ENCODE measurements at places on chromosomes 3 and 15.

DNA sequence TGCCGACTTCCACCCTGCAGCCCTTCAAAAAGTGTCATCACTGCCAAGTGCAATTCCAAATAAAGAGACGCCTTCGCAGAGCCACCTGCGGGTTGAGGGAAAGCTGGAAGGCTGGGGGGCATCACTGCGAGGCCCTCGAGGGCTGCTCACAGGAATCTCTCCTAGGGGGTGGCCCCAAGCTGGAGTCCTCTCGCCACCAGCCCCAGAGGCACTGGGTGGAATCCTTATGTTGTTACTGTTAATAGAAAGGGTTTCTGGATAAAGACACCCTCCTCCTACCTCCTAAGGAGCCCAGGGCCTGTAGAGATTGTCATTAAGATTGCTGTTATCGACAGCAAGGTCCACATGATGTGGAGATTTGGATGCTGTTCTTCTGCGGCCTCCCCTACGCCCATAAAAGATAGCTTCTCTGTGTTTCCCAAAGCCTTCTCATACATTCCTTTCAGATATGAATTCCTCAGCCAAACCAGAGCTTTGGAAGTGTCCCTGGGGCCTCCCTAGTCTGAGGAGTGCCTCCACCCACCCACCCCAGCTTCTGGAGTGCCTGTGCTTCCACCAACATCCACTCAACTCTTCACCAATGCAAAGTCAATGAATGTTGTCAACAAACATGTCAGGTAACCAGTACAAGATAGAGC lies 512.7 kb downstream of the SHQ1 start:
- H3K36me3 ChIP-seq = no peaks in the 10 kb centered on the region
- DNase-seq = no peak
- no peaks in the 10 kb centered on the region for H3K27me3 ChIP-seq
- H3K4me1 ChIP-seq = no peaks in the 10 kb centered on the region

DNA sequence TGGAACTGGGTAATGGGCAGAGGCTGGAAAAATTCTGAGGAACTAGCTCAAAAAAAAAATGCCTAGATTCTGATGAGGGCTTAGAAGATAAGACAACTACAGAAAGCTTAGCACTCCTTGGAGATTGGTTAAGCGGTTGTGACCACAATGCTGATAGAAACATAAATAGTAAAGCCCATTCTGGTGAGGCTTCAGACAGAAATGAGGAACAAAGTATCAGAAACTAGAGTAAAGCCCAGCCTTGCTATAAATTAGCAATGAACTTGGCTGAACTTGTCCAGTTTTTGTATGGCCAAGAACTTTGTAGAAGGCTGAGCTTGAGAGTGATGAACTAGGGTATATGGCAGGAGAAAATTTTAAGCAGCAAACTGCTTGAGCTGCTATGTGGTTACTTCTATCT lies 25.4 kb downstream of the GOLGB1 start:
- DNase-seq = no peak
- no peak overlapping the region for H3K4me3 ChIP-seq
- H3K36me3 ChIP-seq = peaks cover 54% of the 10 kb centered on the region
- no peak overlapping the region for H3K27ac ChIP-seq

DNA sequence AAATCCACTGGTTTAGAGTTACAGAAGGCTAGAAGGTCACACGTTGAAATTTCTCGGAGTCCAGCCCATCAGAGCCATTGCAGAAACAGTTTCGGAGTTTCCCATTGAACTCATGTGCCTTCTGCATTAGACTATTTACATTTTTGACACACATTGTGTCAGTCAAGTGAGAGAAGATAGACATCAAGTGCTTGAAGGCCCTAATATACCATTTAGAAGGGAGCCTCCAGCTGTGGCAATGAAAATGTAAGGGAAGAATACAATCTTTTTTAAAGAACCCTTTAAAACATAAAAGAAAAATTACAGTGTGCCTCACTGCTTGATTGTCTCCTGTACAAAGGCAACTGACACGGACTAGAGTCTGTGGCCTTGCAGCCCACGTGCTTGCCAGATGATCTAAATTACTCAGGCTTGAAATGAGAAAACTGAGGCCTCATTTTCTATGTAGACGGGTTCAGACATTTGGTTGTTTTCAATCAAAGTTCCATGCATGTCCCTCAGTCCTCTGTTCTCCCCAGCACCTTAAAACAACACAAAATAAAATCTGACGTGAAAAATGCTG lies 650.5 kb downstream of the ROBO2 start:
- no peaks in the 10 kb centered on the region for H3K36me3 ChIP-seq
- DNase-seq = no peak
- H3K4me3 ChIP-seq = no peak overlapping the region

- H3K4me1 ChIP-seq = no peaks in the 10 kb centered on the region
- DNase-seq = no peak
- H3K36me3 ChIP-seq = no peaks in the 10 kb centered on the region
- no peak within 1 kb of the TSS for H3K4me3 ChIP-seq
These were observed at the start of gene MAGEL2 for GRCh38 chr15:23647421-23648370. Gene MAGEL2 (minus strand): TSS chr15:23647867. CDS start chr15:23647742, 125 bp downstream.

DNA sequence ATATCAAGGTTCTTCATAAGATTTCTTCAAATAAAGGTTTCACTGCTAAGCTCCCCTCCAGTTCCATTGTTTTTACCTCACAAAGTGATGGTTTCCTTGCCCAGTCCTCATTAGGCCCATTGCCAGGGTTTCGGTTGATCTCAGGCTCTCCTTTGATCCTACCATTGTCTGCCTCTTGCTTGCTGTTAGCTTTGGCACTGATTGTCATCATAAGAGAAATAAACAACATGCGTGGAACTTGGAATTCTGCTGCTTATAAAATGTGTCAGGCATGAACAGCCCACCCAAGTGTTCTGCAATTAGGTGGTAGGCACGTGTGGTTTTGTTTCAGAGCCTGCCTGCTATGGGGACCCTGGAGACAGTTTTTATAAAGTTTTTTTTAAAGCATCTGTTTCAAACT lies 107.6 kb upstream of the BFSP2 start:
- peaks cover 9% of the 10 kb centered on the region for H3K27me3 ChIP-seq
- DNase-seq = no peak
- H3K4me3 ChIP-seq = no peak overlapping the region
- H3K36me3 ChIP-seq = no peaks in the 10 kb centered on the region

- no peaks in the 10 kb centered on the region for H3K27me3 ChIP-seq
- H3K4me3 ChIP-seq = no peak overlapping the region
- no peak overlapping the region for H3K27ac ChIP-seq
- peaks cover 22% of the 10 kb centered on the region for H3K36me3 ChIP-seq
These were observed 5.6 kb downstream of the MKRN2 start for GRCh38 chr3:12562451-12562850.

DNA sequence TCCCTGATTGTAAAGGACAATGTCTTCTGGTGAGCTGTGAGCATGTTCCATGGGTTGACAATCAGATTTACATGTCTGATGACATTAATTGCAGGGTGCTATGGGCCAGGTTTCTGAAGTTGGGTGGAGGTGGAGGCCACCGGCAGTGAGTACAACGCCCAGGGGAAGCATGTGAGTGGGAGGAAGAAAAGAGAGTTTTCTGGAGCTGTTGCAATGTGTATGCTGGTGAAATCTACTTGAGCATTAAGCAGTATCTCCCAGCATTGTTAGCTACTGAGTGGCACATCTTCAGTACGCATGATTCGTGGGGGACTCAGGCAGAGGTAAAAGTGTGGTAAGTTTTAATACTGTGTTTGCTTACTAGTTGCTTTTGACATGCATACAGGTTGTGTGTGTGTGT lies 26.6 kb downstream of the TMEM45A start:
- no peak overlapping the region for H3K27ac ChIP-seq
- no peaks in the 10 kb centered on the region for H3K27me3 ChIP-seq
- no peaks in the 10 kb centered on the region for H3K4me1 ChIP-seq

GRCh38 chr15:97567411-97567810 lies 393.1 kb upstream of the ARRDC4 start:
- no peak for DNase-seq
- H3K27ac ChIP-seq = no peak overlapping the region
- no peaks in the 10 kb centered on the region for H3K27me3 ChIP-seq
- H3K4me1 ChIP-seq = no peaks in the 10 kb centered on the region
- H3K36me3 ChIP-seq = no peaks in the 10 kb centered on the region
- H3K4me3 ChIP-seq = no peak overlapping the region

- H3K27ac ChIP-seq = no peak within 1 kb of the TSS
- H3K36me3 ChIP-seq = no peaks in the 10 kb centered on the region
- peak within 1 kb of the TSS; percentile 59 for H3K4me3 ChIP-seq
- H3K27me3 ChIP-seq = peaks cover 1% of the 10 kb centered on the region
- peak; percentile 61 for DNase-seq
- H3K4me1 ChIP-seq = peaks cover 28% of the 10 kb centered on the region
These were observed at the start of gene PLCD1 for GRCh38 chr3:38029400-38030125. Gene PLCD1 (minus strand): TSS chr3:38029642. CDS start chr3:38029539, 103 bp downstream.

GRCh38 chr15:78691167-78691850 lies 50.3 kb upstream of the CHRNB4 start:
- no peak overlapping the region for H3K27ac ChIP-seq
- no peaks in the 10 kb centered on the region for H3K4me1 ChIP-seq
- no peaks in the 10 kb centered on the region for H3K36me3 ChIP-seq
- DNase-seq = no peak
- no peaks in the 10 kb centered on the region for H3K27me3 ChIP-seq

DNA sequence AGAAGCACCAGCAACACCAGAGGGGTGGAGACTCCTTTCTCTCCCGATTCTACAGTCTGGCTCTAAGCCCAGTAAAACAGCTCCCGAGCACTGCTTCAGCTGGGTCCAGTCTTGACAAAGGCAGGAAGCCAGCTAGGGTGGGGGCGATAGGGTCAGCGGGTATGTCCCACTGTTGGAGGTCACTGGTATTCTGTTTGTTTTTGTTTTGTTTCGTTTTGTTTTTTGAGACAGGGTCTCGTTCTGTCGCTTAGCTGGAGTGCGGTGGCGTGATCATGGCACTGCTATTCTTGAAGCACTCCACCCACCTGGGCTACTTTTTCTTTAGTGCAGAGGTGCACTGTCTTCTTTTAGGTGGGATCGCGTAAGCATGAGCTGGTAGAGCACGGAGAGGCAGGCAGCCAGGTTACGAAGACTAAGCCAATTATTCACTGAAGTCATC lies 16.3 kb downstream of the GCSAM start:
- H3K4me3 ChIP-seq = no peak overlapping the region
- H3K4me1 ChIP-seq = peaks cover 30% of the 10 kb centered on the region
- no peaks in the 10 kb centered on the region for H3K36me3 ChIP-seq
- no peak overlapping the region for H3K27ac ChIP-seq

DNA sequence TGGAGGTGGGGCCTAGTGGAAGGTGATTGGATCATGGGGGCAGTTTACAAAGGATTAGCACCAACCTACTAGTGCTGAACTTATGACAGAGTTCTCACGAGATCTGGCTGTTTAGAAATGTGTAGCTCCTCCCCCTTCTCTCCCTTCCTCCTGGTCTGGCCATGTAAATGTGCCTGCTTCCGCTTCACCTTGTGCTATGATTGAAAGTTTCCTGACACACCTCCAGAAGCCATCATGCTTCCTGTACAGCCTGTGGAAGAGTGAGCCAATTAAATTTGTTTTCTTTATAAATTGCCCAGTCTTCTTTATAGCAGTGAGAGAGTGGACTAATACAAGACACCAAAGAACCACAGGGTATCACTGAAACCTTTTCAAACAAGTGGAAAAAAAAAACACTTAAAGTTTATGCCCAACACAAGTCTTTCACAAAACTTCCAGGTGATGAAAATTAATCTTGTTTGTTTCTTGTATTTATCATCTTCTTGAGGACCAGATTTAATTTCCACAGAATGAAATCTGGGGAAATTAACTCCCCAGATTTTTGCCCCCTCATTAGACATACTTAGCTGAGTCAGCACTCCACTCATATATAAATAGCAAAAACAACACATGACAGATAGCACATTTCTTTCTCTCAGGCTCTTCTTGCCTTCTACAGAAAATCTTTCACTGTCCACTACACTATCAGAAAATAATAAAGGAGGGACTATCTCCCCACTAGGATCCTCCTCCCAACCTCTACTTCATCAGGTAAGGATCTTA lies 847.2 kb downstream of the TUSC7 start:
- DNase-seq = no peak

DNA sequence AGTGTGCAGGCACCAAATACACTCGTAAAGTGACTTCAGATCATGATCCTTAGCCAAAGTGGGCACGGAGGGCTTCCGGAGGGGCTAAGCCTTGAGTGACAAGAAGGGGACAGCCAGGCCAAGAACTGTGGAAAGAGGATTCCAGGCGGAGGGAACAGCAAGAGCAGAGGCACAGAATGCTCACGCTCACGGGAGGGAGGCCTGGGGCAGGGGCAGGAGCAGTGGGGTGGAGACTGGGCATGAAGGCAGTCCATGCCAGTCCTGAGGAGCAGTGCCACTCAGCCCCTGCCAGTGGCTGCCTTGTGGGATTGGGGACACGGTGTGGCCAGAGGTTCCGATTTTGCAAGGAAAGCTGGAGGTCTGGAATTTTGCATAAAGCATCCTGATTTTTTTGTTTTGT lies 36.0 kb downstream of the DNAJB8 start:
- DNase-seq = no peak
- H3K4me1 ChIP-seq = peaks cover 12% of the 10 kb centered on the region
- no peak overlapping the region for H3K27ac ChIP-seq
- no peaks in the 10 kb centered on the region for H3K36me3 ChIP-seq
- no peak overlapping the region for H3K4me3 ChIP-seq

DNA sequence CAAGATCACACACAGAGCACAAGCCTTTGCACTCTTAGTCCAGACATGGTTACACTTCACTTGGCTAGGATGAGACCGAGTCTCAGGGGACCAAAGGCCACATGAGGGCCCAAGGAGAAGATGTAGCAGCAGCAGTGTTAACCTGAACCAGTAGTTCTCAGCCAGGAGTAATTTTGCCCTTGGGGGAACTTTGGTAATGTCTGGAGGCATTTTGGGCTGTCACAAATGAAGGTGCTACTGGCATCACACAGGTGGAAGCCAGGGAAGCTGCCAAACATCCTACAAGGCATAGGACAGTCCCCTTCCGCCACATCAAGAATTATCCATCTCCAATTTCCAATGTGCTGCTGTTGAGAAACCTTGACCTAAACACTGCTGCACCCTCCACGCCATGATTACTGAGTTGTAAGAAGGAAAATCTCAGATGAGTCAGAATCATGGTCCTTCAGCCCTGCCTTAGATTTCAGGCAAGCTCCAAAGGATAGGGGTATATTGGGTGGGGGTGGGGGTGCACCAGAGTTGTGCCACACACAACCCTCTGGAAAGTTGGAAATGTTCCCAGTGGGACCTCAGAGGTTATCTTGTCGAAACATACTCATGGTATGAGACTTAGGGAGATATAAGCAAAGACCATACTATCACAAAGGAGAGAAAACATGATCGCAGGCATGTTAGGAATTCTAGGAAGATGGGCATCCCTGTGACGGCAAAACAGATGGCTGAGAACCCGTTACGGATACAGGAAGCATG lies 36.2 kb downstream of the SEMA5B start:
- H3K4me3 ChIP-seq = no peak overlapping the region
- no peak for DNase-seq
- H3K27ac ChIP-seq = no peak overlapping the region
- peaks cover 21% of the 10 kb centered on the region for H3K27me3 ChIP-seq

- H3K4me3 ChIP-seq = peak overlapping the region; percentile 87
- no peak for DNase-seq
- peak overlapping the region; percentile 97 for H3K27ac ChIP-seq
- peaks cover 8% of the 10 kb centered on the region for H3K36me3 ChIP-seq
- H3K4me1 ChIP-seq = peaks cover 48% of the 10 kb centered on the region
- no peaks in the 10 kb centered on the region for H3K27me3 ChIP-seq
These were observed 752 bp downstream of the CEP63 start for GRCh38 chr3:134486577-134487041.

GRCh38 chr3:182241766-182242488 lies 530.2 kb downstream of the SOX2 start:
- no peaks in the 10 kb centered on the region for H3K27me3 ChIP-seq
- H3K4me1 ChIP-seq = no peaks in the 10 kb centered on the region
- DNase-seq = no peak

GRCh38 chr15:78070049-78070700 lies 7.3 kb downstream of the TBC1D2B start:
- H3K27ac ChIP-seq = no peak overlapping the region
- H3K27me3 ChIP-seq = no peaks in the 10 kb centered on the region
- peak; percentile 73 for DNase-seq

All from activated CD4-positive, alpha-beta memory T cell treated with anti-CD3 and anti-CD28 coated beads for 36 hours (primary cell).